ENCODE measurements at places on chromosomes 11 and 22. TPM values are rescaled to one million over a fixed set of nuclear protein-coding genes. Genes with fewer than 3 reads are reported as not detected.

Gene LRRC32
- 11.4 TPM for total RNA-seq

Gene LTBP3
- 142 TPM for total RNA-seq

Gene SYT7
- total RNA-seq = 182 TPM

Gene PLAAT4
- 70.4 TPM for total RNA-seq

Gene SERPINH1
- total RNA-seq = 7.5 TPM

Gene ANGPTL5
- total RNA-seq = not detected

Gene KIRREL3
- total RNA-seq = 30.5 TPM

Gene PGM2L1
- total RNA-seq = 104 TPM

Gene KIF18A
- total RNA-seq = 0.28 TPM

Gene OR10W1
- total RNA-seq = not detected

Gene CHRDL2
- total RNA-seq = 0.60 TPM

Gene C11orf87
- 29.0 TPM for total RNA-seq

Gene HEPHL1
- not detected for total RNA-seq

Gene LRRC74B
- 0.38 TPM for total RNA-seq

Gene SCN2B
- total RNA-seq = 90.9 TPM

Gene PLAAT2
- total RNA-seq = not detected

Gene MS4A15
- 0.39 TPM for total RNA-seq

Gene MYH9
- 122 TPM for total RNA-seq

GRCh38 chr22:31287818-31288495 lies 4.3 kb downstream of the PIK3IP1 start:
- no peak for DNase-seq

GRCh38 chr11:86370171-86370570 lies 4.5 kb upstream of the CCDC81 start:
- no peak for DNase-seq

DNA sequence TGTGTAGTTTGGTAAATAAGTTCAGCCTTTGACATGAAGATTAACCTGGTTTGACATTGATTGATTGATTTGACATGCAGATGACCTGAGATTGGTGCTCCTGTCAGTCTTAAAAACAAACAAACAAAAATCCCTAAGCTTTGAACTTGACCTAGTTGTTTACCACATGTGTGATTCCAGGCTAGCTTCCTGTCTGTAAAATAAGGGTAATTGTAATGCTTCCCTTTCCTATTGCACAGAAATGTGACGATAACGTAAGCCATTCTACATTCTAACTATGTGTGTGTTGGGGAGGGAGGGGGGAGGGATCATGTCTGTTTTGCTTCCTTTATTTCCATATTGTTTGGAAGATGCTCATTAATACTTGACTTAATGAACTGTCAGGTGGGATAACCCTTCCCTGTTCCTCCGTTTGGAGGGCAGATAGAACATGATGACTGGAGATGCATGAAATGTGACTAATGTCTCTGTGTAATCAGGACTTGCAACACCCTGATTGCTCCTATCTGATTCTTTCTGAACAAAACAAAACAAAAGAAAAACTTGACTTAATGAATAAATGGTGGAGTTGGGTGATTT lies 106.1 kb upstream of the CLMP start:
- DNase-seq = no peak

DNA sequence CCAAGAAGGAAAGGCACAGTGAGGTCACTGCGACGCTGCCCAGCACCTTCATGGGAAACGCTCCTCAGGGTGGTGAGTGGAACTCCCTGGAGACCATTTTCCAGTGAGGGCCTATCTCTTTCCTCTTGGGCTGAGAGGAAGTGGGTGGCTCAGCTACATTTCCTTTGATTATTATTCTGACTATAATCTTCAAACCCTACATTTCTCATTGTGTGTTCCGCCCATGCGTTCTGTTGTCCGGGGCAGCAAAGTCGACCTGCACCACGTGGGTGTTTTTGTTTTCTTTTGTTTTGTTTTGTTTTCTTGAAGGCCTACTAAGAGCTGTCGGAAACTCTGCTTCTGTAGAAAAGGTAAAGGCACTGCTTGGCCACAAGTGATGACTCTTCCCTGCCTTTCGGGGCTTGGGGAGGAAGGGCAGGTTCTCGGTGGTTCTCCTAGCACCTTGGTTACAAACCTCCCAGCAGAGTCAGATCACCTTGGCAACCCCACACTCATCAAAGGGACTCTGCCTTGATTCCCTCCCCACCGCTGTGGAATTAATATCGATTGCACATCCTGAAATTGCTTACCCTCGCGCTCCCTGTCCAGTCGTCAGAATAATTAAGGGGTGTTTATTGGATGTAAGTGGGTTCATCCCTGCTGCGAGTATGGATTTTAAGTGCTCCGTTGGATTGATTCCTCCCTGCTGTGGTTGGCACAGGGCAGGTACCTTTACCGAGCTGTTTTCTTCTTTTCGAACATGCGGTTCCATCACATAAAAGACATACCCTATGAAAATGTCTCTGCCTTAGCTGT lies 7.3 kb downstream of the PARVB start:
- DNase-seq = no peak

GRCh38 chr11:47595029-47595428 lies 818 bp upstream of the C1QTNF4 start:
- no peak for DNase-seq

DNA sequence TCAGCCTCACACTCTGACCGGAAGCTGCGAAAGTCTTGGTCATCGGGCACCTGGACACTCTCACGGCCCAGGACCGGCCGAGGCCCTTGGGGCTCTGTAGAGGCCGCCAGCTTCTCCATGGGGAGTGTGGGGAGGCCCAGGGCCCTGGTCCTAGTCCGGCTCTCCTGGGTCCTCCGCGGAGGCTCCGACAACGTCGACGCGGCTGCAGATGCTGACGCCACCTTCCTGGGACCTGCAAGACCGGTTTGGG lies 12.9 kb downstream of the STARD10 start:
- DNase-seq = no peak

DNA sequence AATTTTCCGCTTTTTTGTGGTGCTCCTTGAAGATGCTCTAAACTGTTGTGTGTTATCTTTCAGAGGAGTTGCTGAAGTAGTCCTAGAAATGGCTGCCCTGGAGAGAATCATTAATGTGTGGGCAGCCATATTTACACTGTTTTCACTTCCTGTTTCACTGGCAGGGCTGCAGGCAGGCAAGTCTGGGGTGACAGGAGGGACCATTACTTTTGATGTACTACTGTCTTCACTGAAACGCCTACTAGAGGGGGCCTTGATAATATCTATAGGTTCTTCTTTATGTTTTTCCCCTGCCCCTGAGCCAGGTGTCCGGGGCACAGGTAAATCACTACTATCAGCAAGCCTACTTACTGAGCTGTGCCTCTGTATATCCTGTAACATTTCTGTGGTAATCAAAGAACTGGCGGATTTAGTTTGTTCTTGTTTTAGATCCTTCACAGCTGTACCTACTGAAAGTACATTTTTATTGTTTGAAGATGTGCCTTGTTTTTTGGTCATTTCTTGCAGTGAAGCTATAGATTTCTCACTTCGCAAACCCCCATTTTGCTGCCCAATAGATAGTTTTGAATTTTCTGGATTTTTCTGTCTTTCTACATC lies 39.7 kb downstream of the ACAT1 start:
- no peak for DNase-seq

DNA sequence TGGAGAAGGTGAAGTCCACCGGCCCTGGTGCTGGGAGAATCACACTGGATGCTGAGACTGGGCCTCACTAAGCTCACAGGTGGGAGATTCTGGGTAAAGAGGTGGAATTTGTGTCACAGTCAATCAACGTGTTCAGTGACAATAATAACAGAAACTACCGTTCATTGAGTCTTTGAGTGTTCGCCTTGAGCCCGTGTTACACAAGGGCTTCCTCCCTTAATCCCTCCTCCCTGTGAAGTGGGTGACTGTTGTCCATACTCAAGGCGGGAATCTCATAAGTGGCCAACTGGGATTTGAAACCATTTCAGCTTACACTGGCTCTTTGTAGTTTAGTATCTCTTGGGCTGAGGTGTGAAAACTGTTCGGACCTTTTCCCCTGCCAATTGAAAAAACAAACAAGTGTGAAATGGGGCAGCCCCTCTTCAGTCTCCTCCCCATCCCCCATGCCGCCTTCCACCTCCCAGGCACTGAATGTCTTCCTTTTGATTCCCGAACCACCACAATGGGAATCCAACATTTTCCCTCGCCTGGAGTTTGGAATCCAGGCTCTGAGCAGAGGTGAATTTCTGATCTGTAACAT lies 502.4 kb downstream of the MIAT start:
- DNase-seq = no peak

- no peak for DNase-seq
These were observed at the start of gene KRTAP5-4 for GRCh38 chr11:1622086-1622485. KRTAP5-4 (minus strand) TSS chr11:1622138; CDS start chr11:1622093, 45 bp downstream.

DNA sequence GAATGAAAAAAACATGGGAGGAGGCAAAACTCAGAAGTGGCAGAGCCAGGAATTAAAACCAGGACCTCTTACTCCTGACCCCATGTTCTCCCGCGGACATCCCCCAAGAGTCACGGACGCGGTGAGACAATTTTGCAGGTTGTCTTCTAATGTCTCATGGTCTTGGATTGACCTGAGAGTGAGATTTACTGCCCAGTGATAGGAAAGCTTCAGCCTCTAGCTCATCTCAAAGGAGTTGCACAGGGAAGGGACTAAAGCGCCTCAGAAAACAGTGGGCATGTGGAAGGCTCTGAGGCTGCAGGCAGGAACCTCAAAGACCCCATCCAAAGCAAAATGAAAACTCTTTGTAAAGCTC lies 197.4 kb downstream of the ADAMTS15 start:
- no peak for DNase-seq

DNA sequence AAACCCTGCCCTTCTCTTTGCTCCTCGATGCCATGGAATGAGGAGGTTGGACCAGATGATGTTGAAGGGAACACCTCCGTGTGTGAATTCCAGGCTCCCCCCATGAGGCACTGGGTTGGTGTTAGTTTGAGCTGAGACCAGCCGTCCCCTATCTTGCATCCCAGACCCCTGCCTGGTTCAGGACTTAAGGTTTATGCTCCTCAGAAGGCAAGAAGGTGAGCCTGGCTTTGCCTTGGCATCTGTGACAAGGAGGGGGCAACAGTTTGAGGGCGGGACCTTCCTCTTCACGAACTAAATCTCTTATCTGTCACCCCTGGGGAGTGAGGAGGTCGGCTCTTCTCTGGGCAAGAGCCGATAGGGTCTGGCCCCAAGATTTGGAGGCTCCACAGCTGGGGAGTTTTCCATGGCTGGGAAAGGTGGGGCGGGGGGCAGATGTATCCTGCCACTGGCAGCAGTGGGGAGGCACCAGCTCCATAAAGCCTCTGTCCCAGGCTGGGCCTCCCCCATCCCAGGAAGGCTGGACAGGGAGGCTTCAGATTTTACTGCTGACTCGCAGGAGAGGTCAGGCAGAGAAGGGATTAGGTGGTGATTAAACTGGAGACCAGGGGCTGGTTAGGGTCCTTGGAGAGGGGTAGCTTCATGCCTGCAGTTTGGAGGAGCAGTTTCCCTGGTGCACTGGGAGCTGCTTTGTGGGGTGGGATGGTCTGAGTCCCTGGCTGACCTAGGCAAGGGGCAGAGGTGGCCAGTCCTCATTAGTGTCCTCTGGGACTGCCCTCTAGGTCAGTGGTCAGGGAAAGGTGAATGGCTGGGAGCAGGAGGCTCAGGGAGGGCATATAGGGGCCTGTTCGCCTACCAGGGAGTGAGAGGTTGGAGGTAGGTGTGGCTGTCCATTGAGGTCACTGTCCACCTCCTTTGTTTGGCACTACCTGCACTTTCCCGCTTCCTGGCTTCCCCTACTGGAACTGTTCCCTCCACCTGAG lies 1.1 kb downstream of the SEC14L2 start:
- DNase-seq = no peak

- DNase-seq = peak; percentile 2
These were observed 32.1 kb downstream of the AMPD3 start for GRCh38 chr11:10487002-10487647.

- no peak for DNase-seq
These were observed 317.8 kb downstream of the BUD13 start for GRCh38 chr11:116454951-116455350.

GRCh38 chr11:64339754-64340408 lies at the start of gene CCDC88B:
CCDC88B (plus strand) TSS chr11:64340204; CDS start chr11:64340267, 63 bp downstream.
- DNase-seq = no peak

DNA sequence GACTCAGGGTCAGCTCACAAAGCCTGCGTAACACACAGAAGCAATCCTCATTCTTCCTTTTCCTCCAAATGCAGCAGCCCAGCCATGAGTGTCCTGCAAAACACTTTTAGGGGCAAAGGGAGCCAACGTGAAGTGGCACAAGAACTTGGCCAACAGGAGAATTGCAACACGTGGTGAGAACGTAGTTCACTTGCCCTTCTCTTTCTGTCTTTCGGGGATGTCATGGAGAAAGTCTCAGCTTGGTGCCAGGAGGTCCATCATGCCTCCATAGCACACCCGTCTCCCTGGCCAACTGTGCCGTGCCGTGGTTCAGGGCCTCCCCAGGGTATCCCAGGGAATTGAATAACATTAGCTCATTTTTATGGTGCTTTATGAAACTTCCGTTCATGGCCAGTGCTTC lies 98.5 kb upstream of the ANO1 start:
- no peak for DNase-seq

- no peak for DNase-seq
These were observed 190.0 kb downstream of the GRIA4 start for GRCh38 chr11:105799728-105800462.

GRCh38 chr11:69312453-69313404 lies 18.8 kb downstream of the MYEOV start:
- DNase-seq = no peak

DNA sequence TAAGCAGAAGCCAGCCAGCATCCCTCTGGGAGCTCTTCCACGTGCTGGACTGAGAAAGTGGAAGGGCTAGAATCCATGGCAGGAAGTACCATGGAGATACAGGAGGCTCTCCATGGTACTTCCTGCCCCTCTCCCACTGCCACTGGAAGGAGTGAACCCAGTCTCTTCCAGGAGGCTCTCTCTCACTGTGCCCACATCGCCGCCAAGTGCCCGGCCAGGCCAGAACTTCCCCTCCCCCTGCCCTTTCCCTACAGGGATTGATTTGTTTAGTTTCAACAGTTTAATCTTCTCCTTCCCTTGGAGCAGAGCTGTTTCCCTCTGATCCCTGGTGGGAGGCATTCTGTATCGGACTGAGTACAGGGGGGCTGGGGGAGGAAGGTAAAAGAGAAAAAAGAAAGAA lies 133.6 kb downstream of the DSCAML1 start:
- no peak for DNase-seq

GRCh38 chr22:34845391-34845790 lies 220.6 kb upstream of the ISX start:
- DNase-seq = no peak

DNA sequence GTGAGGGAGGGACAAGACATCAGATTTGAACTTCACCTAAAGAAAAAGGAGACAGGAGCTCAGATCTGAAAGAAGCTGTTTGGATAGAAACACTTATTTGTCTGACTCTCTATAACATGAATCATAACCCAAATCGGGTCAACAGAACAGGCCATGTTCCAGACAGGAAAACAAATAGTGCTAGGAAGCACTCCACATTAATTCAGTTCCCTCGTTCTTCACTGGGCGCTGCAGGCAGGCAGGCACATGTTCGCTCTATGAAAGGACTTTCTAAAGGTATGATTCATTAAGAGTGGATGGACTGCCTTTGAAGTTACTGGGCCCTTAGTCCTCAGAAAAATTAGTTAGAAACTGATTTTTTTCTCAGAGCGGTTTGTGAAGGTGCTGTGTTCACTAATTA lies 137.5 kb upstream of the TRPC6 start:
- no peak for DNase-seq

- no peak for DNase-seq
These were observed 203.1 kb upstream of the MPPED2 start for GRCh38 chr11:30789270-30789669.

Data from dorsolateral prefrontal cortex (tissue), 122 donors.